NCI-H1105 treated with DMSO at 0.1 percent for 48 hours (cell line): ENCODE measurements at places on chromosomes 3 and 15.

GRCh38 chr3:9888540-9888939 lies 1.9 kb upstream of the JAGN1 start:
- no peak for DNase-seq

DNA sequence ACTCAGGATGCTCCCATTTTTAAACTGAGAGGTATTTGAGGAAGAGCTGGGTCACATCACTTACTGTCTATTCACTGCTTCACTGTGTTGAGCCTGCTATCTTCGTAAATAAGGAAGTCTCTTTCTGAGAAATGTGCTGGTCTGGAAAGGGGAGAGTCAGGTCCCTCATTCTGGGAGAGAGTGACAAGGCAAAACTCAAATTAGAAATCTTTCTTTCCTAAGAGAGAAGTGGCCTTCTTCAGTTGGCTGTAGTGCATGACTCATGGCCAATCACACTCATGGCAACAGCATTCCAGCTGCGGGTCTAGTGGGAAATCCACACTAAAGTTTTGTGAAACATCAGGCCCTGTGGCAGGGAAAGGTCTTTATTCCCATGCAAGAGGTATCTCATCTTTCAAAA lies 11.5 kb upstream of the TIMP4 start:
- DNase-seq: no peak

DNA sequence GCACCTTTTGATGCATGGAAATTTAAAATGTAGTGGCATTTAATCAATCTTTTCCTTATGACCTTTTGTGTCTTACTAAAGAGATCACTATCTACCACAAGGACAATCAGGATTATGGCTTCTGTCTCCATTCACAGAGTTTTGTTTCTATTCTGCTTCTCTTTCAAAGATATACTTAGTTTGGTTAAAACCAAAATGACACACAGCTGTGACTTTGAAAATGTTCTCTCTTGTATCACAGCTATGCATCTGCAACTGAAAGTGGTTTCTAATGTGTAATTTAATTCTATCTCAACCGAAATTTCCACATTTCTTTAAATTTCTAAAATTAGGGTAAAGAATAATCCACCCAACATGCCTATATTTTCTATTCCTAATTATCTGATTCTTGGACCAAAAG lies 27.7 kb downstream of the HLTF start:
- no peak for DNase-seq

GRCh38 chr3:5298453-5298852 lies 110.9 kb downstream of the EDEM1 start:
- DNase-seq: no peak

DNA sequence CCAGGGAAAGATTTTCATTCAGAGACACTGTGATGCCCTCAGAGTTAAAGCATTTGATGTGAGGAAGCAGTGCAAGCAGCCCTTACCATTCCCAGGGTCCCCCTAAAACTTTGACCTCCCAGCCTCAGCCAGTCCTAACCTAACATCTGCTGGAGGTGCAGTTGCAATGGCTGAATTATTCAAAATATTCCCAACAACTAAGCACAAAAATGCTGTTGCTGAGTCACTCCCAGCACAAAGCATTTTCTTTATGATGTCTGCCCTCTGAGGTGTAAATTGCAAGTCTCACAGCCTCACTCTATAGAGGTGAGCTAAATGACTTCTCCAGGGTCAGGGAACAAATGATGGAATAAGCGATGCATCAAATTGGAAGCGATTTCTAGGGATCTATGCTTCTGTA lies 6.4 kb upstream of the REC114 start:
- DNase-seq: no peak

DNA sequence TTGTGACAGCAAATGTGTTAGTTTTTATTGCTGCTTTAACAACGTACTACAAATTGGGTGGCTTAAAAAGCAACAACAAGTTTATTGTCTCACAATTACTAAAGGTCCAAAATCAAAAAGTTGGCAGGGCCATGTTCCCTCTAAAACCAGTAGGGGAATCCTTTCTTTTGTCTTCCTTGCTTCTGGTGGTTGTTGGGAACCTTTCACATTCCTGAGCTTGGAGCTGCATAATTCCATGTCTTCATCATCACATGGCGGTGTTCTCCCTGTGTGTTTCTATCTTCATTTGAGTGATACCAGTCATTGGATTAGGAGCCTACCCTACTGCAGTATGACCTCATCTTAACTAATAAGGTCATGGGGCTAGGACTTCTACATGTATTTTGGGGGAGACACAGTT lies 7.4 kb downstream of the SPRED1 start:
- no peak for DNase-seq

GRCh38 chr15:66855041-66855440 lies 153.0 kb downstream of the SMAD6 start:
- DNase-seq: no peak

- DNase-seq: no peak
Observed at GRCh38 chr3:47978386-47978785, 37.8 kb downstream of the MAP4 start.

DNA sequence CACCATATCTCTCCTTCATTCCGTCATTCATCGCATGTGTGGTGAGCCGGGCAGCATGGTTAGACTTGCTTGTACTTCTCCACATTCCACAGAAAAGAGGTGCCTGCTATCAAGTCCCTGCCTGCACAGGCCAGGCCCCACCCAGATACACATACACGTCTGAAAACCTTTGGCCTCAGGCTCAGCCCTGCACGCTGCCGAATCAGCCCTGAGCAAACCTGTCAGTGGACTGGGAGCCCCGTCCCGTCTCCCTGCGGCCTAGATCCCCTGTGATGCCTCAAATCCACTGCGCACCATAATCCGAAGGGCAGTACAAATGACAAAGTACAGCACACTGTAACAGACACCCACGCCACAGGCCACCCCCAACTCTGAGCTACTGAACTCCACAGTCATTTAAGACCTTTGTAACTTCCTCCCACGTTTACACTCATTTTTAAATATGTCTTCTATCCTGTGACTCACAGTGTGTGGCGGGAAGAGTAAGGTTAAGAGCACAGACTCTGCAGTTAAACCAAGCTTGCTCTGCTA lies 67.1 kb downstream of the MB21D2 start:
- DNase-seq: no peak

- no peak for DNase-seq
Observed at GRCh38 chr3:52094571-52095485, 38.5 kb upstream of the DUSP7 start.
